Keratinocyte (primary cell): ENCODE measurements at places on chromosomes 7 and 10.

- no peak for DNase-seq
These were observed 416.6 kb downstream of the RPS24 start for GRCh38 chr10:78450239-78450638.

GRCh38 chr7:156898938-156899337 lies 6.0 kb upstream of the LMBR1 start:
- no peak for DNase-seq

- DNase-seq: no peak
These were observed 11.3 kb downstream of the XRCC2 start for GRCh38 chr7:152664636-152665035.

GRCh38 chr7:130650611-130651120 lies 17.9 kb downstream of the COPG2 start:
- DNase-seq: no peak

DNA sequence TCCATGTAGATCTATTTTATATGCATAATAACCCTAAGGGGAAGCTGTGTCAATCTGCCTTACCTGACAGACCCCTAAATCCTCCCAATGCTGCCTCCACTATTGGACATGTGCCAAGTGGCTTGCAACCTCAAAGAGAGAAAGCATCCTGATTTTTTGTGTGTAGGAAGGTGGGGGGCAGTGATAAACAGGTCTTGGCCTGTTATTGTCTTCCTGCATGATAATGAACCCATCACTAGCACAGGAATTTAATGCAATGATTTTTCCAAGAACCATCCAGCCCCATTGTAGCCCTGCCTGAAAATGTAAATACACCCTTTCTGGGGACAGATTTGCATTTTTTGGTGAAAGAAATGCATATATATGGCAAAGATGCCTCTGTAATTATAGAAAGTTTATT lies 850.2 kb downstream of the LRMDA start:
- DNase-seq: no peak
